ENCODE measurements at places on chromosomes 1 and 21. TPM values are rescaled to one million over a fixed set of nuclear protein-coding genes. Genes with fewer than 3 reads are reported as not detected.

DNA sequence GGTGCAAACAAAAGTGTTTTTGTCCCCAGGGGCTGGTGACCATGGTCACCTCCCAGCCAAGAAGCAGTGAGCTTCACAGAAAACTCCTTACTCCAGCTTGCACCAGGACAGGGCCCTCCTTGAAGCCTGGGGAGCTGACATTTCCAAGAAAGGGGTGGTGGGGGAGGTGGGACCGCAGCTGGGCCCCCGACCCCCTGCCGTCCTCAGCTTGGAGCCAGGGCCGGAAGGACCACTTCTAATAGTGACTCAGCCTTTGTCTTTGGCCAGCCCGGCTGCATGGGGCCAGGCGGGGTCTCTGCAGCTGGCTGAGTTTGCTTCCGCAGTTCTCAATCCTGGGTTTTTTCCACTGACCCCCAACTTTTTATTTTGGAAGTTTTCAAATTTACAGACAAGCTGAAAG is 136.5 kb upstream of the POU3F1 start:
- no peaks in the 10 kb centered on the region for H3K36me3 ChIP-seq
- H3K4me1 ChIP-seq = peaks cover 8% of the 10 kb centered on the region
- H3K4me3 ChIP-seq = no peak overlapping the region
- DNase-seq = no peak

DNA sequence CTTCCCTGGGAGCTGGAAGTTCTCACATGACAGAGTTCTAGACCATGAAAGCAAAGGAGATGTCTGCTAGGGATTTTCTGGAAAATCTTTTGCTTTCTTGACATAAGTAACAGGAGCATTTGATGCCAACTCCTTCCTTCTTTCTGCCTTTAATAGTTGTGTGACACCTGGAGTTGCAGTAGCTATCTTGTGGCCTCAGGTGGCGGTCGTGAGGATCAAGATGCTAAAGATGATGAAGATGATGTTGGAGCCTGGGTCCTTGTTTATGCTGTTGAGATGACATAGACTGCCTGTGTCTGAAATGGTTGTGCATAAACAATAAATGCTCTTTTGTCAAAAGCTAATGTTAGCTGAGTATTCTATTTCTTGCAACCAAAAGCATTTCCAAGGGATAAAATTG is 32.7 kb upstream of the KIRREL1 start:
- no peak overlapping the region for H3K27ac ChIP-seq
- H3K27me3 ChIP-seq = peaks cover 29% of the 10 kb centered on the region
- H3K36me3 ChIP-seq = no peaks in the 10 kb centered on the region
- DNase-seq = no peak

AMY2A gene
- not detected for total RNA-seq

DNA sequence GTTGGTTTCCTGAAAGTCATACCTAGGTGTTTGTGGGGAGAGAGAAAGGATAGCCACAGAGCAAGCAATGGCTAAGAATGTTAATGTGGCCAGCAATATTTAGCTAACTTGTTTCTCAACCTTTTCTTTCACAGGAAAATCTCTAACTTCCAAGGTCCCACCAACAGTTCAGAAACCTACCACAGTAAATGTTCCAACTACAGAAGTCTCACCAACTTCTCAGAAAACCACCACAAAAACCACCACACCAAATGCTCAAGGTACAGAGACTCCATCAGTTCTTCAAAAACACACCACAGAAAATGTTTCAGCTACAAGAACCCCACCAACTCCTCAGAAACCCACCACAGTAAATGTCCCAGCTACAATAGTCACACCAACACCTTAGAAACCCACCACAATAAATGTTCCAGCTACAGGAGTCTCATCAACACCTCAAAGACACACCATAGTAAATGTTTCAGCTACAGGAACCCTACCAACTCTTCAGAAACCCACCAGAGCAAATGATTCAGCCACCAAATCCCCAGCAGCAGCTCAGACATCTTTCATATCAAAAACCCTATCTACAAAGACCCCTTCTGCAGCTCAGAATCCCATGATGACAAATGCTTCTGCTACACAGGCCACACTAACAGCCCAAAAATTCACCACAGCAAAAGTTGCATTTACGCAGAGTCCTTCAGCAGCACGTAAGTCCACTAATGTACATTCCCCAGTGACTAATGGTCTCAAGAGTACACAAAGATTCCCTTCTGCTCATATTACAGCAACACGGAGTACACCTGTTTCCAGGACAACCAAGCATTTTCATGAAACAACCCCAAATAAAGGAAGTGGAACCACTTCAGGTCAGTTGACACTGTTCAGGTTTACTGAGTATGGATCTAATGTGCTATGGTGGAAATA is 15.3 kb downstream of the CD55 start:
- no peak overlapping the region for H3K4me3 ChIP-seq
- H3K27ac ChIP-seq = no peak overlapping the region
- no peaks in the 10 kb centered on the region for H3K27me3 ChIP-seq
- peak; percentile 21 for DNase-seq
- H3K4me1 ChIP-seq = no peaks in the 10 kb centered on the region
- peaks cover 10% of the 10 kb centered on the region for H3K36me3 ChIP-seq

- peaks cover 9% of the 10 kb centered on the region for H3K27me3 ChIP-seq
- peak; percentile 48 for DNase-seq
- H3K4me1 ChIP-seq = peaks cover 7% of the 10 kb centered on the region
- H3K36me3 ChIP-seq = no peaks in the 10 kb centered on the region
These were observed 56.3 kb downstream of the MAN1C1 start for GRCh38 chr1:25672763-25673409.

GRCh38 chr21:38879912-38880576 is 74.3 kb downstream of the ETS2 start:
- no peak overlapping the region for H3K27ac ChIP-seq
- no peaks in the 10 kb centered on the region for H3K27me3 ChIP-seq
- H3K36me3 ChIP-seq = no peaks in the 10 kb centered on the region
- H3K4me1 ChIP-seq = no peaks in the 10 kb centered on the region

DNAJC28 gene
- 2.1 TPM for total RNA-seq

GRCh38 chr1:188463919-188464318 is 1635.2 kb downstream of the PLA2G4A start:
- H3K27me3 ChIP-seq = no peaks in the 10 kb centered on the region
- no peak overlapping the region for H3K4me3 ChIP-seq
- H3K27ac ChIP-seq = no peak overlapping the region
- DNase-seq = no peak
- no peaks in the 10 kb centered on the region for H3K4me1 ChIP-seq

DNA sequence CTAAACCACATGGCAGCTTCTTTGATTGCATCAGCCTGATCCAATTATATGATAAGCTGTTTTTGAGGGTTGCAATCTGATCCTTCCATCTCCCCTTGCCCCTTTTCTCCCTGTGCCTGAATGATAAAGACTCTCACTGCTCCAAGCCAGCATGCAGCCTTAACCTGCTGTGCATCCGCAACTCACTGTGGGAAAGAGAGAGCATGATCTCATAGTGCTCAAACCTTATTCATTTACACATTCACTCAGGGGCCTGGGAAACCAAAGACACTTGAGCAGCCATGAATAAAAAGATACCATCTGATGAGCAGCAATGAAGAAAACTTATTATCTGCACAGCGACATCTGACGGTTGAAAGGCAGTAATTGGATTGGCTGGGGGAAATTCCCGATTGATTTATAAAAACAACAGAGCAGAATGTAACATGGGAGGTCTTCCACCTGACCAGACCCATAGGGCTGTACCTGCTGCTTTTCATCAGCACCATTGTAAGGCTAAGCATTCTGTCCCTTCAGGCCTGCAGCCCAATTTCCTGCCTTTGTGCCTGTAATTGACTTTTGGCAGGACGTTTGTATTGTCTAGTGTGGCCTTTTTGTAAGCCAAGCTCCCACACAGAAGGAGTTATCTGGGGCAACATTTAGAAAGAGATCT is 62.5 kb downstream of the KIAA0040 start:
- no peak overlapping the region for H3K27ac ChIP-seq
- H3K4me3 ChIP-seq = no peak overlapping the region
- H3K4me1 ChIP-seq = peaks cover 6% of the 10 kb centered on the region
- H3K27me3 ChIP-seq = no peaks in the 10 kb centered on the region

ZFP69B gene
- 5.4 TPM for total RNA-seq

SLC6A17 gene
- 3.6 TPM for total RNA-seq

- no peak overlapping the region for H3K27ac ChIP-seq
- peaks cover 31% of the 10 kb centered on the region for H3K36me3 ChIP-seq
- DNase-seq = no peak
- no peaks in the 10 kb centered on the region for H3K4me1 ChIP-seq
- no peaks in the 10 kb centered on the region for H3K27me3 ChIP-seq
These were observed 15.8 kb upstream of the DIP2A start for GRCh38 chr21:46442938-46443337.

- DNase-seq = no peak
- H3K4me1 ChIP-seq = no peaks in the 10 kb centered on the region
- H3K36me3 ChIP-seq = peaks cover 31% of the 10 kb centered on the region
- H3K27me3 ChIP-seq = no peaks in the 10 kb centered on the region
- no peak overlapping the region for H3K27ac ChIP-seq
These were observed 133.0 kb downstream of the ITSN1 start for GRCh38 chr21:33775100-33775828.

TENT5C gene
- 0.77 TPM for total RNA-seq

Measured in astrocyte (in vitro differentiated cells and primary cell).